HFFc6 (cell line): ENCODE measurements at places on chromosomes 13 and 19. TPM values are rescaled to one million over a fixed set of nuclear protein-coding genes. Genes with fewer than 3 reads are reported as not detected.

LHB gene
- total RNA-seq = not detected in 3 replicates

ZSCAN4 gene
- total RNA-seq = not detected in 3 replicates

C19orf85 gene
- total RNA-seq = not detected in 3 replicates

BCL2L12 gene
- 23.9 to 35.7 TPM (median 33.2 TPM) in 3 replicates for total RNA-seq

GJB6 gene
- total RNA-seq = not detected in 3 replicates

AP1M2 gene
- total RNA-seq = not detected in 2 replicates

PALM gene
- total RNA-seq = 0.26 TPM in 1 of 3 replicates, not detected in the others

CDX2 gene
- not detected in 3 replicates for total RNA-seq

C5AR1 gene
- 0.39 to 0.78 TPM (median 0.62 TPM) in 3 replicates for total RNA-seq

ZNF729 gene
- not detected in 3 replicates for total RNA-seq

TUBA3C gene
- total RNA-seq = not detected in 3 replicates

NAPA gene
- total RNA-seq = 101 to 126 TPM (median 120 TPM) in 3 replicates

FLT3LG gene
- total RNA-seq = 3.4 to 11.2 TPM (median 4.9 TPM) in 3 replicates

TSHZ3 gene
- total RNA-seq = 8.0 to 13.6 TPM (median 10.5 TPM) in 3 replicates

ZNF681 gene
- total RNA-seq = 0.47 and 1.2 TPM in 2 replicates

ZNF66 gene
- 1.1 to 1.4 TPM (median 1.2 TPM) in 3 replicates for total RNA-seq

PRR36 gene
- total RNA-seq = not detected in 2 replicates

CTXN1 gene
- total RNA-seq = 5.5 to 17.9 TPM (median 13.6 TPM) in 3 replicates

ZNF793 gene
- total RNA-seq = 0.43 and 2.9 TPM in 2 replicates

OR4F17 gene
- total RNA-seq = 0.32 TPM in 1 of 3 replicates, not detected in the others

KLF16 gene
- 40.2 to 47.0 TPM (median 44.1 TPM) in 3 replicates for total RNA-seq

TJP3 gene
- total RNA-seq = not detected in 3 replicates

LRRC4B gene
- total RNA-seq = 0.07 to 0.14 TPM in 2 of 3 replicates, not detected in the other

ONECUT3 gene
- total RNA-seq = not detected in 3 replicates

ATP12A gene
- not detected in 3 replicates for total RNA-seq

C13orf42 gene
- not detected in 3 replicates for total RNA-seq

CYP4F11 gene
- not detected in 3 replicates for total RNA-seq

OR7C1 gene
- total RNA-seq = not detected in 3 replicates

MEIOSIN gene
- not detected in 3 replicates for total RNA-seq

GARIN5A gene
- total RNA-seq = 0.16 to 1.4 TPM (median 0.50 TPM) in 3 replicates

SLITRK6 gene
- total RNA-seq = 0.41 to 1.4 TPM (median 1.1 TPM) in 3 replicates

CDC42EP5 gene
- total RNA-seq = 57.8 to 82.5 TPM (median 70.5 TPM) in 3 replicates

FDX2 gene
- 38.3 and 42.3 TPM in 2 replicates for total RNA-seq

OR10H1 gene
- total RNA-seq = not detected in 3 replicates

NPAS1 gene
- total RNA-seq = 3.3 to 13.0 TPM (median 10.1 TPM) in 3 replicates

ZNF709 gene
- 0.72 to 1.5 TPM (median 1.1 TPM) in 3 replicates for total RNA-seq

ZNF132 gene
- total RNA-seq = 4.6 to 5.8 TPM (median 5.5 TPM) in 3 replicates

AP2S1 gene
- 452 and 462 TPM in 2 replicates for total RNA-seq

PSPN gene
- 1.1 and 2.3 TPM in 2 replicates for total RNA-seq

CEACAM8 gene
- total RNA-seq = not detected in 3 replicates

S1PR5 gene
- total RNA-seq = 1.9 to 2.6 TPM (median 1.9 TPM) in 3 replicates

CLEC17A gene
- not detected in 3 replicates for total RNA-seq

KLK4 gene
- not detected in 3 replicates for total RNA-seq

NEK3 gene
- 5.0 to 6.8 TPM (median 6.1 TPM) in 3 replicates for total RNA-seq

NLRP11 gene
- total RNA-seq = 0.11 TPM in 1 of 3 replicates, not detected in the others

THSD1 gene
- total RNA-seq = 3.0 to 6.3 TPM (median 5.4 TPM) in 3 replicates

KMT5C gene
- 4.5 to 6.2 TPM (median 5.3 TPM) in 3 replicates for total RNA-seq

GNA15 gene
- total RNA-seq = not detected in 3 replicates

PNMA8A gene
- total RNA-seq = 9.4 to 13.9 TPM (median 12.9 TPM) in 3 replicates

LRP3 gene
- total RNA-seq = 2.1 to 17.4 TPM (median 15.0 TPM) in 3 replicates

TMED1 gene
- total RNA-seq = 46.1 to 66.5 TPM (median 56.6 TPM) in 3 replicates

MCEMP1 gene
- not detected in 3 replicates for total RNA-seq

UPK1A gene
- not detected in 3 replicates for total RNA-seq

RAB3D gene
- total RNA-seq = 5.9 to 8.1 TPM (median 6.8 TPM) in 3 replicates

CBLC gene
- not detected in 3 replicates for total RNA-seq

CGB2 gene
- not detected in 3 replicates for total RNA-seq

APOC4 gene
- total RNA-seq = not detected in 3 replicates

SPACA4 gene
- not detected in 3 replicates for total RNA-seq

PSG5 gene
- 28.5 and 53.3 TPM in 2 replicates for total RNA-seq
